ENCODE measurements at places on chromosomes 2 and 18.

DNA sequence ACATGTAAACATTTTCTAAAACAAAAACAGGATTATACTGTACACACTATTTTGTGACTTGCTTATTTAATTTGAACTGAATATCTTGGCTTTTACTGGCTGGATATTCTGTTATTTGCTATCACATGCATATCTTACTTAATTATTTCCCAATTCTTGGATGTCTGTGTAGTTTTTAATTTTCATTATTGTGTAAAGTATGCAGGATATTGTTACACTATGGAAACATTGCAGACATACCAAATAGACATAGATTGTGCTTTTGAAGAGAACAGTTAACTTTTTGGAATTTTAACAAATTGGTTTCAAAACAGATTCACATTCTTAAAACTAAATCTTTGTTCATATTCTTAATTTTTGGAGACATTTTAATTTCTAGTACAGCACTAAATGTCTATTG, 2.1 kb downstream of the PHOSPHO2 start:
- no peaks in the 10 kb centered on the region for H3K27me3 ChIP-seq
- H3K4me3 ChIP-seq = no peak overlapping the region
- no peak overlapping the region for H3K27ac ChIP-seq
- H3K36me3 ChIP-seq = peaks cover 6% of the 10 kb centered on the region

GRCh38 chr2:106189764-106190468, 4.2 kb downstream of the UXS1 start:
- H3K27me3 ChIP-seq = no peaks in the 10 kb centered on the region
- DNase-seq = no peak
- H3K36me3 ChIP-seq = peaks cover 12% of the 10 kb centered on the region
- peaks cover 7% of the 10 kb centered on the region for H3K4me1 ChIP-seq
- no peak overlapping the region for H3K27ac ChIP-seq
- H3K4me3 ChIP-seq = no peak overlapping the region

GRCh38 chr2:73979686-73980085, 5.0 kb upstream of the TET3 start:
- H3K27ac ChIP-seq = no peak overlapping the region
- H3K27me3 ChIP-seq = no peaks in the 10 kb centered on the region
- H3K4me1 ChIP-seq = peaks cover 33% of the 10 kb centered on the region

DNA sequence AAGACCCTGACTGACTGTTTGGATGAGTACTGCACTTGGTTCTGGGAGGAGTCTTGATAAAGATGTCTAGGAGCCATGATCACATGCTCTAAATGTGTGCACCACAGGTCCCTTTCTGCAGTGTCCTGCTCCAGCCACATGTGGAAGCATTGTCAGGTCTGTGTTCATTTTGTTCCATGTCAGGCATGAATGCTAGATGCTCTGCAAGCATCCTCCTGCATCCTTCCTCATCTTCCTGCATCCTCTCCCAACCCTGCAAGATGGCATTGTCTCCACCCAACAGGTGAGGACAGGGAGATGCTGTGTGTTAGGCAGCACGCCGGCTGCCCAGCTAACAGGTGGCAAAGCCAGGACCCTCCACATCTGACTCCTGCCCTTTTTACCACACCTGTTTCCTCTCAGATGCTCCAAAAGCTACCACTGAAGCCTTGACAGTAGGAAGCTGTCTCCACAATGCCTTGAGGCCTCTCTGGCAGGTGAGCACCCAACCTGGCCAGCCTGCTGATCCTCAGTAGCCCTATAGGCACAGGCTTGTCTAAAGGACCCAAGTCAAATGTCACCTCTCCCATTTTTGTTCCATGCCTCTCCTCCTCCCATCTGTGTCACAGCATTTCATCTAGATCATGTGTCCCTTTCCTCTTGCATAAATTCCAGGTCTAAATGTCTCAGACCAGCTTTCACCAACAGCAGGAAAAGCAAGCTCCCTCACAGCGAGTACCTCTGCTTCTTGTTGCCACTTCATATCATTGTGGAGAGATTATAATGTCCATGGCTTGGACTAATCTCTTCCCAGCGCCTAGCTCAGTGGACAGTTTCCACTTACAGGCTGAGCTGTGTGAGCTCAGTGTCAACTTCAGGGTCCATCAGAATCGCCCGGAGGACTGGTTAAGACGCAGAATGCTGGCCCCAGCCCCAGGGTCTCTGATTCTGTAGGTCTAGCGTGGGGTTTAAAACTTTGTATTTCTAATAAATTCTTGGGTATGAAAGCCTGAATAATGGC, 55.0 kb downstream of the TMEM163 start:
- no peak for DNase-seq
- no peaks in the 10 kb centered on the region for H3K36me3 ChIP-seq
- H3K4me3 ChIP-seq = no peak overlapping the region
- peaks cover 9% of the 10 kb centered on the region for H3K27me3 ChIP-seq
- no peak overlapping the region for H3K27ac ChIP-seq

DNA sequence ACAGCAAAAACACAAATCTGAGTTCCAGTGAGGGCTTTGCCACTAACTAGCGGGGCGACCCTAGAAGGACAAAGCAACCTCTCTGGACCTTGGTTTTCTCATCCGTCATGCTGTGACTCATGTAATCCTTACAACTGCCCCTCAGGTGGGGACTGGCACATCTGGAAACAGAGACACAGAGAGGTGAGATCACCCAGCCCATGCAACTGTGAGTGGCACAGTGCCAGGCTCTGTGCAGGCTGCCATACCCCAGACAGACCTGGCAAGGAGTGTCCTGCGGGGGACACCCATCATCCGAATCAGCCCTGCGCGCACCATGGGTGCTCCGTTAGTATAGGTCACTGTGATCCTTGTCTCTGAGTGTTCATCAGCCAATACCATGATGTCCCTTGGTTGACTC, 198.3 kb downstream of the SMAD7 start:
- peaks cover 7% of the 10 kb centered on the region for H3K36me3 ChIP-seq
- no peaks in the 10 kb centered on the region for H3K27me3 ChIP-seq
- DNase-seq = no peak
- H3K4me1 ChIP-seq = no peaks in the 10 kb centered on the region
- H3K4me3 ChIP-seq = no peak overlapping the region

DNA sequence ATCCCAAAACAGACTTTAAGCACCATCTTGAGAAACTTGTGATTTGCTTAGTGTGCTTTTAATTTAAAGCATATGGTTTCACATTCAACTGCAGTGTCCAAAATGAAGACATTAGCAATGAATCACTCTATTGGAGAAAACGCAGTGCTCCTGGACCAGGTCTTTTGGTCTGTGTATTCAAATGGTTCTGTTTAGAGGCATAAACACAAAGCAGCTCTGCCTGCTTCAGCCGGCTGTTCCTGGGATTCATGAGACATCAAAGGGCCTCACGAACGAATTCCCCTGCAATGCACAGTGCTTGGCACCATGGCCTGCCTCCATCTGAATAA, 117.1 kb upstream of the SP5 start:
- peaks cover 4% of the 10 kb centered on the region for H3K27me3 ChIP-seq
- H3K27ac ChIP-seq = no peak overlapping the region
- no peaks in the 10 kb centered on the region for H3K4me1 ChIP-seq
- H3K36me3 ChIP-seq = no peaks in the 10 kb centered on the region
- DNase-seq = no peak
